Psoas muscle (tissue), 8 donors: ENCODE measurements at places on chromosomes 6 and 20. TPM values are rescaled to one million over a fixed set of nuclear protein-coding genes. Genes with fewer than 3 reads are reported as not detected.
A peak's percentile ranks its signal among the peaks of the same experiment; 100 is the strongest.

Gene SNAI1
- 0.49 TPM for polyA plus RNA-seq

Gene KIF13A
- 75.0 TPM for polyA plus RNA-seq

Gene C2
- 0.99 TPM for polyA plus RNA-seq

Gene KCNQ2
- 0.03 TPM for polyA plus RNA-seq

Gene LST1
- 1.8 TPM for polyA plus RNA-seq

DNA sequence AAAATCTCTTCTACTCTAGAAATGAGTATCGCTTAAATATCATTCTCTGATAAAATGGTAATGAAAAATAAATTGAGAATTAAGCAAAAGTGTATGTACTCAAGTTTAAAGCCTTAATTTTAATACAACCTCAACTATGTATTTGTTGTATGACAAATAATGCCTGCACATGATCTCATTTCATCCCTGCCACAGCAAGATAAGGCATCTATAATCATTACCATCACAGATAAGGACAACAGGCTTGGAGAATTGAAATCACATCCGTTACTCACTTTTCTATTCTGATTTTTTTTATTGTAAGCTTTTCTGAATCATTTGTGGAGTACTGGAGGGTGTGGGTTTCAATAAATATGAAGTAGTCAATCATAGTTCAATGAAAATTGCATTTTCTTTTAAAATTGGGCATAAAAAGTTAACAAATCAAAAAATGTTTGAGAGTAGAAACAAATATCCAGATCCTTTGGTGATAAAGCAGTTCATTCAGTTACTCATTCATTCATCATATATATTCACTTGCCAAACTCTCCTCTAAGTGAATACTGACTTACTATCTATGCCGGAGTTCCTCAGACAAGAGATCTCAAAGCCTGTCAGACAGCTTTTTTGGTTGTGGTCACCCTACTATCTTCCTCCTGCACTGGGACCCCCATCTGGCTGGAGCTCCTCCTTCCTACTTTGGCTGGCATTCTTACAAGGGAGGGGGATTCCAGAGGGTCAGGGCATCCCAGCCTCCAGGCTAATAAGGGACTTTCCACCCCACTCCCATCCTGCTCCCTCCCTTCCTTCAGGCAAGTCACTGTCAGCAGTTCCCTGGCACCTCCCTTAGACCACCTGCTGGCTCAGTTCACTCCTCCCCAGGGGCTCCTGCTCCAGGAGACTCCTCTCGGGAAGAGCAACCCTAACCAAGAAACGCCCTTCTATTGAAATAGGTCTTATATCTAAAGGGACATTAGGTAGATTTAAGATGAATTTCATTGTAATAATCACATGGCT lies 118.6 kb downstream of the OGFRL1 start:
- no peaks in the 10 kb centered on the region for H3K27me3 ChIP-seq
- H3K27ac ChIP-seq: peak overlapping the region; percentile 18
- no peak overlapping the region for H3K4me3 ChIP-seq
- no peak for DNase-seq

DNA sequence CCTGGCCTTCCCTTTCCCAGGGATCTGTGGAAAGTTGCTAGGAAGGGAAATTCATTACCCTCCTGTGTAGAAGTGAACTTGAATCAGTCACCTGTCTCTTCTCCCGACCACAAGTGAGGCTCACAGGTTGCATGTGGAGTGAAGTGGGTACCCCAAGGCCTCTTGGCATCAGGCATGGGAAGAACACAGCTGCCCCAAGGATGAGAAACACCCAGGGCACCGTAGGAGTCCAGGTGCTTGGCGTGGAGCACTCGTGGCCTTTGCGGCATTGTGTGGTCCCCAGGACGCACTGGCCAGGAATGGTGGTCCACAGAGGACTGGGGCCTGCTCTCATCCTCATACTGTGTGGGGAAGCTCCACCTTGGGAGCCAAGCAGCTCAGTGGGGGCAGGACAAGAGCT lies 47.5 kb upstream of the VSX1 start:
- DNase-seq: no peak
- H3K36me3 ChIP-seq: no peaks in the 10 kb centered on the region
- no peak overlapping the region for H3K4me3 ChIP-seq
- H3K4me1 ChIP-seq: no peaks in the 10 kb centered on the region
- H3K27ac ChIP-seq: no peak overlapping the region
